ELR (cell line): ENCODE measurements at places on chromosomes 11 and 22.

DNA sequence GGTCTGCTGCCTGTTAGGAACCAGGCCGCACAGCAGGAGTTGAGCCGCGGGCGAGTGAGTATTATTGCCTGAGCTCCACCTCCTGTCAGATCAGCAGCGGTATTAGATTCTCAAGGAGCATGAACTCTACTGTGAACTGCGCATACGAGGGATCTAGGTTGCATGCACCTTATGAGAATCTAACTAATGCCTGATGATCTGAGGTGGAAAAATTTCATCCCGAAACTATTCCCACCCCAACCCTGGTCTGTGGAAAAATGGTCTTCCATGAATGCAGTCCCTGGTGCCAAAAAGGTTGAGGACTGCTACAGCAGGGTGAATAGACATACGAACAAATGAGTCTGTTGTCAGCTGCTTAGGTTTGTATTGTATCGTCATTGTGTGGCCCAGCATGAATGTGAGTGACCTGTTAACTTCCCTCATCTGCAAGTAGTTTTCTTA lies 29.8 kb downstream of the RNF141 start:
- no peak for DNase-seq

GRCh38 chr11:134358856-134359490 lies 27.2 kb downstream of the GLB1L2 start:
- no peak for DNase-seq

- DNase-seq, result peak; percentile 93
These were observed 3.6 kb downstream of the CD44 start for GRCh38 chr11:35142481-35143075.

DNA sequence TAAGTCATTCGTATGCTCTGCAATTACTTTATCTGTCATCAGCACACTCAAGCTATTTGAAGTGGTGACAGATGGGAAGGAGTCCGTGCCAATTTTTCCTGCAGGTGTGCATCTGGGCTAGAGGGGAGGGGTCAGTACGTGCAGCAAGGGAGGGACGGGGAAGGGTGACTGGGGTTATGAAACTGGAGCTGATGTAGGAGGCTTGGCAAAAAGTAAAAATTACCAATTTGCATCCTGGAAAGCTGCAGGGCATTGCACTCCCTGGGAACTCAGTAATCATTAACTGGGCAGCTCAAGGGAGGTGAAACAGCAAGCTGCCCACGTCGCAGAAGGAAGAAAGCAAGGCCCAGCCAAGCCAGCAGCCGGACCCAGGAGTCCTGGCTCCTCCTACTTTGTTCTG lies 87.1 kb upstream of the TMEM45B start:
- DNase-seq, result no peak

DNA sequence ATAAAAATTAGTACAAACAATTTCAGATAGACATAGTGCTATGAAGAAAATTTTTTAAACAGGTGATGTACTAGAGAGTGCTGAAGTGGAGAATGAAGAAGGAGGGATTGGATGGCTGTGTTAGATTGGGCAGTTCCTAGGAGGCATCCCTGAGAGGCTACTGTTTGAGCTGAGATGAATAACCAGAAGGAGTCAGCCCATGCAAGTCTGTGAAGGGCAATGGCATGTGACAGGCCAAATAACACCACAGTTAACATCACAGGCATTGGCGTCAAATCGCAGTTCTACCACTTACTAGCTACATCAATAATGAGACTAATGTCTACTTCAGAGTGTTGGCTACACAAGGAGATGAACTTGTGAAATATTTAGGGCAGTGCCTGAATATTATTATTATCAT lies 35.4 kb downstream of the HORMAD2 start:
- no peak for DNase-seq

DNA sequence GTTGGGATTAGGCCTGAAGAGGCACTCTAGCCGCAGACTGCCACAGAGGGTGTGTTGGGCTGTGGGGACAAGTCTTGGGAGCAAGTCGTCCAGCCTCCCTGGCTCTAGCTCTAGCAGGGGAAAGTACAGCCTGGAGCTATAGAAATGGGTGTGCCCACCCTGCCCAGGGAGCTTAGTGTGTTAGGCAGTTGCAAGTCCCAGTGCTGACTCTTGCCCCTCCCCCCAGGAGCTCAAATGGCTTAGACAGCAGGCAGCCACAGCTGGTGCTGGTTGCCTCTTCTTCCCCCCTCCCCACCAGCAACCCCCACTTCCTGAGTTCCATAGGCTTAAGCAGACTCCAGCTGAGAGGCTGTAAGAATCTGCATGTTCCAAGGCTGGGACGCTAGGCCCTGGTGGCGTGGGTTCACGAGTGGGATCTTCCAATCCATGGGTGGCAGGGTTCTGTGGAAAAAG lies 61.2 kb downstream of the GUCY1A2 start:
- no peak for DNase-seq

DNA sequence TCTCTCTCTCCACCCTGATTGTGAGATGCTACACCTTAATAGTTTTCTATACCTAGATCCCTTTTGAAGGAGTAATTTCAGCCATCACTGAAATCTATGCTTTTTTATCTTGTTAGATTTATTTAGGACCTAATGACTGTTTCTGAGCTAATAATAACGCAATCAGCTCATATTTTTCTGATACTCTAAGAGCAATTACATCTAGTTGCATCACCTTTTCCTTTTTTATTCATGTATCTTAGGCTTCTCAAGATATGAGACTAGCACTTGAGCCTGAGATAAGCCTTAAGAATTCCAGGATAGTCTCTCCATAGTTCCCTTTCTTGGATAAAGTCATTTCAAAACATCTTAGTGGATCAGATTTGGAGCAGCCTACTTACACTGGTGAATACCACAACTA lies 25.1 kb upstream of the CAVIN3 start:
- DNase-seq, result no peak

- DNase-seq, result no peak
These were observed 9.9 kb downstream of the IGF2 start for GRCh38 chr11:2129308-2129698.

DNA sequence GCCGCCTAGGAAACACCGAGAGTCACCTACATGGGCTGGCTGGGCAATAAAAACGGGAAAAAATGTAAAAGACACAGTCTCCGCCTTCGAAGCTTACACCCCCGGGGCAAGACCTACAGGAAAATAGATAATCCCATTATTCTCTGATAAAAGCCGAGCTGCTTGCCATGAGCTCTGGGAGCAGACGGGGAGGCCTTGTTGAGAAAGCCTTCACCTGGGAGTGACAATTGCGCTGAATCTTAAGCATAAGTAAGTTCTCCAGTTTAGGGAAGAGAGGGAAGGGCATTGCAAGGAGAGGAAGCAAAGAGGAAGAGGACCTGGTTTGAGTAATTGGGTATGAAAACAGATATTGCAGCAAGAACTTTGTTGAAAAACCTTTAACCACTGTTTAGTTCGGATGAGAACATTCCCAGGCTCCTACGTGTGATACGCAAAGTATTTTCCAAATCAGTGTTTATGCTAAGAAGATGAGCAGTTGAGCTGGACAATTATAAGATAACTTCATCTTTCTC lies 813 bp upstream of the BTBD10 start:
- no peak for DNase-seq

- DNase-seq, result no peak
These were observed 14.6 kb upstream of the CELSR1 start for GRCh38 chr22:46551996-46552395.

- DNase-seq, result no peak
These were observed 2.5 kb downstream of the OVCH2 start for GRCh38 chr11:7703740-7704139.

DNA sequence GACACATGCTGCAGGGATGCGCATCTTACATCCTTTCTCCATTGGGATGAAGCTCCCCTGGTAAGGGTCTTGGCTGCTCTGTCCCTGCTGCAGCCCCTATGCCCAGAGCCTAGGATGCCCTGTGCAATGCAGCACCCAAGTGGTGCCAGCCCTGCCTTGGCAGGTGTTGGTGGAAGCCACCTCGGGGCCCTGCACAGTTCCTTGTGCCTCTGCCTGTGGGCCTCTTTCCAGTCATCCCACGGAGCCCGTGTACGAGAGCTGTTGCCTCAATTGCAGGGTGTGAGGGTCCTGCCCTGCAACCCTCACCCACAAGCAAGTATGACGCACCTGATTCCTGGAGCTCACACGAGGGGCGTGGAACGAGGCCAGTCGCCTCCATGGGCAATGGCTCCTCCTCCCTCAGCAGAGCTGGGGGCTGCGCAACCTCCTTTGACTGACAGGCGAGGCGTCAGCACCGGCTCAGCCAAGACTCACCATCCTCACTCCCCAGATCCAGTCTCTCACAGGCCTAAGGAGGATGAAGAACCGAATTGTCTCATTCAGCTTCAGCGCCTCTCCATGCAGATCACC lies 719.6 kb downstream of the BRD1 start:
- DNase-seq, result no peak

DNA sequence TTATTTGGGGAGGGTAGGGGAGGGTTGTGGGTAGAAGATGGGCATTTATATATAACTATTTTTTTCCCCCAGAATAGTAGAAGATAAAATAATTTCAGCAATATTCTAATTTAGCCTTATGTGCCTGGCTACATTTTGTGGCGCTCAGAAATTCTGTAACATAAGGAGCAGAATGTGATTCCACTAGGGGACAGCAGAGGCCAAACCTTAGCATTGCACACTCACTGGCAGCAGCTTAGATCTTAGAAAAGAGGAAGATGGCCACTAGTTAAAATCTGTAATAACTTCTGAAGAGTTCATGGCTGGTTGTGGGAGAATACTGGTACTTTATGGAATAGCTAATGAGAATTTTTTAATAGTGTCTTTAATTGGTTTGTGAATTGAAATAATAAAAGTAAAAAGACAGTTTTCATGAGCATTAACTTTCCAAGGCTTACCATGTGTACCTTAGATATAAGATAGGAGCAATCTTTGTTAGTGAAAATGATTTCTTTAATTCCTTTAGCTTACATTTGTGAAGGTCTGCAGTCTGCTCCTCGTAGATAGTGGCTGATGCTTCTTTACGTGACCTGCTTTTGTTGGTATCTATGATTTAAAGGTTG lies 33.1 kb downstream of the DDX10 start:
- peak; percentile 75 for DNase-seq

DNA sequence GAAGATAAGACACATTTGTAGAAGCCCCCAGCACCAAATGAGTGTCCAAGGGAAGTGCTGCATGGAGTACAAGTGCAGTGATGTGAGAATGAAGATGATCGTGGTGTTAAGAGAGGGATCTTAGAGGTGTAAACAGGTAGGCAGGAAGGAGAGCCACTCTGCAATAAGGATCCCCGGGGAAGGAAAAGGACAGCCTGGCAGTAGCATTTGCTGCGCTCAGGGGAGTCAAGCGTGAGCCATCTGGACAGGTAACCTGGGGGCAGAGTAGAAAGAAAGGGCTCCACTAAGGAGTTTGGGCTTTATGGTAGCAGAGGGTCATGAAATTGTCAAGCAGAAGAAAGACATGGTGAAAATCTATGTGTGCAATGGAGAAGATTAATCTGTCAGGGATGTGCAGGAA lies 587.2 kb downstream of the BUD13 start:
- no peak for DNase-seq

GRCh38 chr11:86491027-86491426 lies 116.3 kb downstream of the CCDC81 start:
- DNase-seq, result no peak

DNA sequence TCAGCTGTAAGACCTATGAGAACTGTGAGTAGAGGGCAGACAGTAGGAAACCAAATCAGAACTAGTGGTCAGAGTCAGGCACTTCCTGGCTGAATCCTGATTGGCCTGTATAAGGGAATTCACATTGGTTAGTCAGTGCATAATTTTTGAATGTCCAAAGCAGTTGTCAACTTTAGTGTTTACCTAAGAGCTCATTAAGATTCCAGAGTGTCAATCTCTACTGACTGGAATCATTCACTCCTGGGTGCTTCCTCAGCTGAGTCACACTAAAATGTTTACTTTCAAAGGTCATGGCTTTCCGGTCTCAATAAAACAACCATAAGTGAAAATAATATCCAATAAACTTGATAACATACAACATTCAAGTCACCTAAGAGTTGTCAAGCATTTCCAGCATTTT lies 306.1 kb downstream of the C11orf87 start:
- peak; percentile 30 for DNase-seq

GRCh38 chr11:44446366-44446762 lies 119.1 kb upstream of the CD82 start:
- DNase-seq, result no peak

- peak; percentile 83 for DNase-seq
These were observed 28.0 kb downstream of the SWAP70 start for GRCh38 chr11:9691865-9692264.

DNA sequence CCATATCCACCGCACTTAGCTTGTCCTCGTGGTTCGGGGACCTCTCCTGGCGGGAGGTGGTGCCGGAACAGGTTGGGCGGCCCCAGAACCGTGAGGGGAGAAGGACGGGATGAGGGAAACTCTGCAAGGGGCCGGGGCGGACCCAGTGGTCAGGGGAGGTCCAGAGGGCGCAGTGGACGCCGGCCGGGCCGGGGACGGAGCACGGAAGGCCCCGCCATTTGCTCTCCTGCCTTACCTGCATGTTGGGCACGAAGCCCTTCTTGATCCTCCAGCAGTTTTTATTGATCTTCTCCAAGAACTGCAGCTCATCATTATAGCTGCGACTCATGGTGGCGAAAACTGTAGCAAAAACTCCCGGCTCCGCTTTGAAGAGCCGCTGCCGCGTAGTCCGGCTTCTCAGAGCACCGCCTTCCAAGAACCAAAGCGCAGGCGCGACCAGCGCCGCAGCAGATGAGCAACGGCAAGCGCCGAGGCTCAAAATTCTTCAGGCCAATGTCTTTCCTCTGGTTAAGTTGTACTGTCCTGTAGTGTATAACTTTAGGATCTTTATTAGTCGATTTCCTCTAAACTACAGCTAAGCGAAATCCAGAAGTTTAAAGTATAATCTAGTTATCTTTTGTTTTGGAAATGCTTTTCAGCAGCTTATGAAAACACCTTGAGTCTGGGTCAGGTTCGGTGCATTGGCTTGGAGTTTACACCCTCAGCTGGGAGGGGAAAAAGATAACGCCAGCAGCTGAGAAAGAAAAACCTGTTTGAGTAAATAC lies at the start of gene RTCB:
RTCB (minus strand) TSS at position 419 of the 764 bp plus-strand sequence; CDS start at position 328, 91 bp downstream.
- DNase-seq, result peak; percentile 91
